ENCODE measurements at places on chromosomes 2 and 18.

- DNase-seq = no peak
These were observed 43.1 kb upstream of the GBX2 start for GRCh38 chr2:236211296-236211695.

DNA sequence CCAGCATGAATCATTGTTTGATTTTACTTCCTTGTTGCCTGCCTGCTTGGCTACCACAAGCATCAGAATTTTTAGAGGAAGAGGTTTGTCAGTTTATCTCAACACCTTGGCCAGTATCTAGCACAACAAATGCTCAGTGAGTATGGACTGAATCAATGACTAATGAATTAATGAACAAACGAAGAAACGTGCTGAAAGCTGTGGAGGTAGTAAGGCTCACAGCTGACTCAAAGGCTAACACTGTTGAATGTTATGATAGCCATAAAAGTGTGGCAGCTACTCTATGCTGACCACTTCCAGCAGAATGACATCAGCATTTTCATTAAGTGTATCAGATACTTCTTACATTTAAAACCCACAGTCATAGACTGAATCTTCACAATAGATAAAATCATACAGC lies 543.4 kb downstream of the IRS1 start:
- DNase-seq = no peak

DNA sequence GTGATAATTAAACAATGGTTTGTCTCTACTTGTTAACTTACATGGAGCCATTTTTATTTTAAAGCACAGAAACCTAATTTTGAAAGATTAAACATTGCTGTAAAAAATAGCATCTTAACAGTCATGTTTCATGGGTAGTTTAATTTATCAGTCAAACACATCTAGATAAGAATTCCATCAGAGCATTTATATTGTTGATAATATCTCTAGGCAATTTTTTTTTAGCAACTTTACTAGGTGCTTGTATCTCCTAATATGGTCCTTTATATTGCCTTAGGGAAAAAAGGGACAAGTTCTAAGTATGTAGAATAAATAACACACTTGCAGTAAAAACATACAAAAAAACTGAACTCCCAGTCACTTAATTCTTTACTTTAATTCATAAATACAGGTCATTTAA lies 863 bp downstream of the CSRNP3 start:
- no peak for DNase-seq

- no peak for DNase-seq
These were observed 9.3 kb upstream of the LRRC30 start for GRCh38 chr18:7221424-7222155.

- no peak for DNase-seq
These were observed 97.1 kb downstream of the ASAP2 start for GRCh38 chr2:9303528-9304225.

DNA sequence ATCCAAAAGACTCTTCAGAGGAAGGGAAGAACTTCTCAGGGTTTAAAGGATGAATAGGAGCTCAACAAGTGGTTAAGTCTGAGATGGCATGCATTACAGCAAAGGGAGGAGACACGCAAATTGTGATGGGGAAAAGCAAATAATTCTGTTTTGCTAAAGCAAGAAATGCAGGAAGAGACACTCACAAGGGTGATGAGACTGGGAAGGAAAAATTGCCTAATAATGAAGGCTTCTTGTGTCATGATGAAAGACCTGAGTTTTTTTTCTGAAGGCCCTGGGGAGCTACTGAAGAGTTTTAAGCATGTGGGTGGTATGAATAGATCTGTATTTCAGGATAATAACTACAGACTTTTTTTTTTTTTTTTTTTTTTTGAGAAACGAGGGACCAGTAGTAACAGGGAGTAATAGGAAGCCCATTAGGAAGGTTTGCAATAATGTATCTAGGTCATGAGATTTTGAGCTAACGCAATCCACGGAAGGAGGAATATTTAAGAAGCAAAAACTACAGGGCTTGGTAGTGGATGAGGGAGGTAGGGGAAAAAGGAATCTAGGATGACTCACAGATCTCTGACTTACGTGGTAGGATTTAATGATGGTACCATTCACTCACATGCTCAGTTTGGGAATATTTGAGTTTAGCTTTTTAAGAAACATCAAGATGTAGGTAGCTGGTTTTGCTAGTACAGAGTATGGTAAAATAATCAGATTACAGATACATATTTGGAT lies 16.0 kb upstream of the SERPINB3 start:
- DNase-seq = no peak

GRCh38 chr2:168524005-168524404 lies 67.9 kb downstream of the CERS6 start:
- DNase-seq = no peak

- DNase-seq = no peak
These were observed 133.2 kb upstream of the SNTG2 start for GRCh38 chr2:817336-818015.

- no peak for DNase-seq
These were observed 32.8 kb downstream of the RAPGEF4 start for GRCh38 chr2:172768401-172768800.

DNA sequence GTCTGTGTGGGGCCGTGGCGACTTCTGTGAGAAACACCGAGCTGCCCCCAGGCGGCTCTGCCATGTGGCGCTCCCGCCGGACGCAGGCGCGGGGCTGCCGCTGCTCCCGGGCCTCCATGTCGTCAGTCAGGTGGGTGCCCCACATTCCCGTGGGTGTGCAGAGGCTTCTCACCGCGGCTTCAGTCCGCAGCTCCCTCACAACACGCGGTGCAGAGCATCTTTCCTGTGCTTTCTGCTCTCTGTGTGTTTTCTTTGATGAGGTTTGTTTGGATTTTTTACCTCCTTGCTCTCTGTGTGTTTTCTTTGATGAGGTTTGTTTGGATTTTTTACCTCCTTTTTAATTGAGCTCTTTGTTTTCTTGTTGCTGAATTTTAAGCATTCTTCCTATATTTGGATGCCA lies 13.0 kb downstream of the AQP12A start:
- DNase-seq = no peak

DNA sequence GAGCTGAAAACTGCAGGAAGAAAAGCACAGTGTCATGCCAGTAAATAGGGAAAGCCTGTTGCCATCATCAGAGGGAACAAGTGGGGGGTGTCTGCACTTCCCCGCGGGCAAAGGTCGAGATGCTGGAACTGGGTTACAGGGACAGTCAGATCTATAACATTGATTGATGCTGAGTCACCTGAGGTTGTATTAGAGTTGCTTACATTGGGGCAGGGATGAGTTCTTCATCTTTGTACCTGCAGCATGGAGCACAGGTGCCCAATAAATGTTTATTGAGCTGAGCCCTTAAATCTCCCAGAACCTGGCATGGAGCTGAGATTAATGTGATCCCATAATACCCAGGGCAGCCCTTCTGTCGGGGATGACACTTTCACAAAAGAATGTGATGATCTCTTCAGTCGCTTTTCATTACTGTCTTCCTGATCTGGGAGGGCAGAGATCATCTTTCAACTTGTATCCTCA lies 5.9 kb upstream of the RNF152 start:
- no peak for DNase-seq

DNA sequence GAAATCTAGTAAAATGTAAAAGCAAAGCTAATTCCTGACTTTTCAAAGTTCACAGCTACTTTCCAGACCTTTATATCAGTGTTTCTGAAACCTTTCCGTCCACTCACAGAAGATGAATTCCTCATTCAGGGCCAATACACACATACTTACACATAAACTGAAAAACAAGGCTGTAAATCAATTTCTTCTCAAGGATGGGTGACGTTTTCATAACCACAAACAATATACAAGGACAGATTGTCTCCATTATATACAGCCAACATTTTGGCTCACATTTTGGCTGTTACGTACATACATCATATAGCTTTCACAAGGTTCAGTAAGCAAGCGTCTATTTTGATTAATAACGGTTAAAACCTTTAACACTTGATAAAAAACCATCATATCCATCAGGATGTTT lies 1.4 kb downstream of the RPRD1A start:
- DNase-seq = no peak

- no peak for DNase-seq
These were observed 17.1 kb downstream of the PSD4 start for GRCh38 chr2:113190871-113191270.

- DNase-seq = no peak
These were observed 93.6 kb upstream of the TWIST2 start for GRCh38 chr2:238754259-238754658.

- no peak for DNase-seq
These were observed 20.7 kb downstream of the SMIM21 start for GRCh38 chr18:75406491-75407445.

GRCh38 chr2:238239863-238240756 lies at the start of gene HES6:
Gene HES6, minus strand, starts transcription at chr2:238240038. Its CDS starts 133 bp downstream, at chr2:238239905.
- peak; percentile 52 for DNase-seq

- DNase-seq = no peak
These were observed 19.1 kb upstream of the MARCHF4 start for GRCh38 chr2:216391401-216391800.

GRCh38 chr2:209766613-209767012 lies 5.0 kb upstream of the UNC80 start:
- no peak for DNase-seq
